SJCRH30 (cell line): ENCODE measurements at places on chromosomes 5 and 9. TPM values are rescaled to one million over a fixed set of nuclear protein-coding genes. Genes with fewer than 3 reads are reported as not detected.

CFAP157 gene
- total RNA-seq = not detected in 2 replicates

NME5 gene
- total RNA-seq = not detected in 2 replicates

FOXD4L6 gene
- total RNA-seq = 0.18 TPM in 1 of 2 replicates, not detected in the other

GRCh38 chr5:137621861-137622823, 113.7 kb downstream of the KLHL3 start:
- no peak for DNase-seq
- H3K4me1 ChIP-seq = no peaks in the 10 kb centered on the region
- no peaks in the 10 kb centered on the region for H3K36me3 ChIP-seq
- no peak overlapping the region for H3K4me3 ChIP-seq

DNA sequence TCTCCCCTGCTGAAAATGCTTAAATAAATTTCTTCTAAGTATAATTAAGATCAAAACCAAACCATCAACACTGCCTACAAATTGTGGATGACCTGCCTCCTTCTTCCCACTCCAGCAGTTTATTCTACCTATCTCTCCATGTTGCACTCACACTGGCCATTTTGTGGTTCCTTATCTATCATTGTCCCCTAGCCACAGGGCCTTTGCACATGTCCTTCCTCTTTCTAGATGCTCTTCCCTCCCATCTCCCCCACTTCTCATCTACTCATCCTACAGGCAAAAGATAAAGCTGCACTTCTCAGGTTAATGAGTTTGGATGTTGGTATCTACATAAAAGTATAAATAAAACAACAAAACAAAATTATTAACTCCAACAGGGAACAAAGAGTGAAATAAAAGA, 70.6 kb upstream of the CCNG1 start:
- H3K4me1 ChIP-seq = no peaks in the 10 kb centered on the region
- no peaks in the 10 kb centered on the region for H3K36me3 ChIP-seq
- H3K4me3 ChIP-seq = no peak overlapping the region
- H3K27ac ChIP-seq = no peak overlapping the region
- no peaks in the 10 kb centered on the region for H3K27me3 ChIP-seq

DNA sequence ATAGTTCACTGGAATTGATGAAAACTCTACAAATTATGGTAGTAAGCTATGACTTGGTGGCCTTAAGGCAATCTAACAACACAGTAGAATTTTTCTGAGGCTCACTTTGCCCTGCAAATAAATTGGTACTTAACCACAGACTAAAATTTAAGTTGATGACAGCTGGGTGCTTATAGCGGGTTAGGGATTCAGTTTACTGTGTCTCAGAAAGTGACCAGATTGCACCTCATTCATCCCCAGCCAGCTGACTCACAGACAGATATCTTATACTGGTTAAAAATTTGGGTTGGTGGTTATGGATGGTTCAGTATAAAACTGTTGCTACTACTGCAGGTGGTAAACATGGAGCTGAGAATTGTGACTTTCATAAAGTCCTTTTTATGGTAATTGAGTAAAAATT, 2.8 kb downstream of the CKS2 start:
- peaks cover 17% of the 10 kb centered on the region for H3K4me1 ChIP-seq
- H3K27ac ChIP-seq = no peak overlapping the region
- peaks cover 63% of the 10 kb centered on the region for H3K36me3 ChIP-seq
- H3K4me3 ChIP-seq = peak overlapping the region; percentile 92
- DNase-seq = no peak

DNA sequence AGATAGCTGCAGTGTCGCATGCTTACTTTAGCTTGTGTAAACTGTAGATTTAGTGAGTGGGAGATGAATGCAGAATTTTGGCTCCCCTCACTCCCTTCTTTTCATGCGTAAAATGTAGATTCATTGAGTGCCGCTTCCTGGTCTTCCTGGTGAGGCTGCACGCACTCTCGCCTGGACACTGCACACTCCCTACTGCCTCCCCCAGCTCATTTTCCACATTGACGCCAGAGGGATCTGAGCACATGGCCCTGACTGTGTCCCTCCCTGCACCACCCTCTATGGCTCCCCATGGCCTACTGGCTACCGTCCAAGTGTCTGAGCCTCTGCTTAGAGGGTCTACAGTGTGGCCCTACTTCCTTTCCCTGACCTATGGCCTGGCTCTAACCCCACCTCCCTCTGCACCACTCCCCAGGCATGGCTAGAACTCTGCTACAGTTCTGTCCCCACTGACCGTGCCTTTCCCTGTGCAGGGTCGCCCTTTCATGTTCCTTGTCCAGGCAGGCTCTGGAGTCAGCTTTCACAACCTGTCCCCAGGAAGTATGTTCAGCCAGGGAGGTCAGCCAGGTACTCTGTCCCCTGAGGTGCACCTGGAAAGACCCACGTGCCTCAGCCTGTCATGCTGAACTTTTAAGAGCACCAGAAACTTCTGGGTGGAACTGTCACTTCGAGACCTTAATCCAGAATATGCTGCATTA, 160.6 kb downstream of the COL23A1 start:
- H3K4me1 ChIP-seq = no peaks in the 10 kb centered on the region
- H3K27me3 ChIP-seq = no peaks in the 10 kb centered on the region
- H3K4me3 ChIP-seq = no peak overlapping the region
- DNase-seq = no peak
- H3K27ac ChIP-seq = no peak overlapping the region
